Dermis blood vessel endothelial cell (primary cell): ENCODE measurements at places on chromosomes 3 and 15. TPM values are rescaled to one million over a fixed set of nuclear protein-coding genes. Genes with fewer than 3 reads are reported as not detected.
A peak's percentile ranks its signal among the peaks of the same experiment; 100 is the strongest.

The PAQR5 gene
- total RNA-seq = under 0.01 TPM in 1 of 2 replicates, not detected in the other

GRCh38 chr15:38721568-38721945, 156.9 kb upstream of the RASGRP1 start:
- DNase-seq = no peak

- DNase-seq = no peak
These were observed 27.9 kb upstream of the TGFBR2 start for GRCh38 chr3:30578479-30578878.

DNA sequence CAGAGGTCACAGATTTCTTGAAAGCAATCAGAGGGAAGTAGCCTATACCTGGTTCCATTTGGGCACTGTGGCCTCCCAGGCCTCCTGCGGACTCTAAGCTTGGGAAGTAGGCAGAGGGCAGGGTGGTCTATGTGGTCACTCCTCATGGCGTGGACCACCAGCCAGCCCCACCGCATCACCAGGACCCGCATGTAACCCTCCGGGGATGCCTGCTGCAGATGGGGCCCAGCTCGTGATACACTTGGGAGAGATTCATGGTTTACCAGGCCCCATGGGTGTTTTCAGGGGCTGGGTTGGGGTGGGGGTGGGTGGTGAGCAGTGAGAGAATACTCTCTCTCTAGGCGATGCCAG, 123.7 kb downstream of the ASB7 start:
- no peak for DNase-seq

DNA sequence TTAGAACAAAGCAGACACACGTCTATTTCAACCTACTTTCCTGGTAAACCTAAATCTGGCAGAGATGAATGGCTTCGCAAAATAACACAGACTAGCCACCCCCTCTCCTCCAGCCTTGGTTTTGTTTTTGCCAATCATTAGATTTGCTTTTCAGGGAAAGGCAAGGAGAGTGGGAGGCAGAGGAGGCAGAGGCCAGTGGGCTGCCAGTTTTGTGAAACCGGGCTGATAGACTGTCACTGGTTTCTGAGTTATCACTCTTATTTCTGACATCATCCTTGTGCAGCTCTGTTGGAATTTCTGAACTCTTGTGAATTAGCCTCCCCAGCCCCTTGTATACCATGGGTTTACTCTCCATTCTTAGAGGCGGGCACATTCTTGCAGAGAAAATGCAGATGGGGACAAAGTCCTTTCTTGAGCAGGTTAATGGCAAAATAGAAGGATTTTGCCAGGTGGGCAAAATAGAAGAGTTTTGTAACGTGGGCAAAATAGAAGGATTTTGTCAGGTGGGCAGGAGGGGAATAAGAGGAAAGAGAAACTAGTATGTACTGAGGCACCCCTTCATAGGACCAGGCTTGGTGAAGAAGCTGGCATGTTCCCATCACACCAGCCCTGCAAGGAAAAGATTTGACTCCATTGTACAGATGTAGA, 3.2 kb upstream of the FEM1B start:
- DNase-seq = no peak

- DNase-seq = no peak
These were observed 88.0 kb upstream of the ACKR4 start for GRCh38 chr3:132509096-132509495.

DNA sequence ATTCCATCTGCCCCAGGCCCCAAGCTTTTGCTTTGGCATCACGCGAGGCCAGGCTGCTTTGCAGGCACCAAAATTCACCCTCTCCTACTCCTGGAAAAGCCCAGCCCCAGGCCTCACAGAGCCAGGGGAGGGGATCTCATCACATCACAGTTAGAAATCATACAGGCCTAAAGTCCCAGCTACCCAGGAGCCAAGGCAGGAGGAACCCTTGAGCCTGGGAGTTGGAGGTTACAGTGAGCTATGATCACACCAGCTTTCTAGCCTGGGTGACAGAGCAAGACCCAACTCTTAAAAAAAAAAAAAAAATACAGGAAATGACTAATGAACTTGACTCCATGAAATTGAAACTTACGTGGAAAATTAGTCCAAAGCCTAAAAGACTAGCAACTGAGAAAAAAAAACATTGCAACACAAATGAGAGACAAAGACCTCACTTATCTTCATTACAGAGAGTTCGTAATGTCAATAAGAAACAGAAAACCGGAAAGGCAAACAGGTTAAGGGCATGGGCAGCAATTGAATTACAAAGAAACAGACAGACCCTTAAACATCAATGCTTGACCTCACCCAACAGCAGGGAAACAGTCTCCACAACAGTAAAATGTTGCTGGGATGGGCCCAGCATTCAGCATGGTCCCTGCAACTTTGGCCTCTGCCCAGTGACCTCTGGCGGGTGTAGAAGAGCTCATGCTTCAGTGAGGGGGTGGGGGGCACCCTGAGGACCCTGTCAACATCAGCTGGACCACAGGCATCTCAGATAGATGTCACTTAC, 151.5 kb downstream of the LRRK1 start:
- DNase-seq = peak; percentile 81

GRCh38 chr15:99315636-99316035, 64.4 kb downstream of the LRRC28 start:
- DNase-seq = peak; percentile 7

The NRROS gene
- total RNA-seq = 13.4 and 16.8 TPM in 2 replicates

DNA sequence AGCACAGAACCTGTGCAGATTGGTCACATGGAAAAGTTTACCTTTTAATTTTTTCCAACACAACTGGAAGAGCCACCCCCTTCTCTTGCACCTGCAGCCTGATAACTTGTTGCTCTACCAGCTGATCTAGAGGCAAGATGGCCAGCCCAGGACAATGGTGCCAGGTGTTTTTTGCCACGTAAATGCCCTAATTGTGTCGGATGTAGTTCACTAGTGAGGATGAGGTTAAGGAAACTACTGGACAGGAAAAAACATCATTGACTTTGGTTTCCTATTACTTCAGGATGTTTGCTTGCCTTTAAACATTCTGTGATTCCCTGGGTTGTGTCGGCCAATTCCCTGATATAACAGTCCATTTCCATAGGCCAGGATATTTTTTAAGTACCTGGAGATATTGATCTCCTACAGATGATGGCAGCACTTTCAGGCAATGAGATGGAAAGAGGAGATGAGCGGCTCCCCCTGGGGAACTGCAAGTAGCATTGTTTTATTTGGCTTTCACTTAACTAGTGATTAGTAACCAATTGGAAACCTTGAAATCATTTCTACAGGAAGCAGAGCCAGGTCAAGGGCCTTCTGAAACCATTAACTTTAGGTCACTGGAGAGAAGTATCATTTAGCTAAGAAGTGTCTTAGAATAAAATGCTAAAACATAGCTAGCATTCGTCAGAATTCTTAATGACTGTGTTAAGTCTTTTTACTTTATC, 72.5 kb downstream of the OSBPL10 start:
- peak; percentile 75 for DNase-seq

DNA sequence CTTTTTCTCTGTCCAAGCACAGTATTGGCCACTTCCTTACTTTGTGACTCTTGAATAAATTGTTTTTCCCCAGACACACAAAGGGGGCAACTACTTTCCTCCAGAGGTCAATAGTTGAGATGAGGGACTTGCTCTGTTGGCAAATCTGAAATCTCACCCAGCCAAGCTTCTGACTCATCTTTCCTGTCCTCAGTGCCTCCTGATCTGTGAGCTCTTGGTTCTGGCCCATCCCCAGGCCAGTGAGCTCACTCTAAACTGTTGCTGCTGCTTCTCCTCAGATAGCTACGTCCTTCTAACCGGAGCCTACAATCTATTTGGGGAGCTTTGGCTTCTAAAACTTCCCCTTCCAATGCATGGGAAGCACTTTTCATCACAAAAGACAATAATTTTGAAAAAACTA, 50.0 kb upstream of the NMD3 start:
- DNase-seq = peak; percentile 89

The IL20RB gene
- 0.60 and 1.7 TPM in 2 replicates for total RNA-seq

The GOLGA8R gene
- total RNA-seq = 0.37 and 1.0 TPM in 2 replicates

- DNase-seq = no peak
These were observed 5.7 kb downstream of the EXOSC7 start for GRCh38 chr3:44981751-44982150.

GRCh38 chr3:64306745-64307144, 81.5 kb upstream of the PRICKLE2 start:
- DNase-seq = no peak

GRCh38 chr3:43190670-43191069, 84.8 kb upstream of the POMGNT2 start:
- no peak for DNase-seq

GRCh38 chr3:42652611-42653302, 740 bp upstream of the ZBTB47 start:
- peak; percentile 86 for DNase-seq

The ESYT3 gene
- total RNA-seq = not detected in 2 replicates

DNA sequence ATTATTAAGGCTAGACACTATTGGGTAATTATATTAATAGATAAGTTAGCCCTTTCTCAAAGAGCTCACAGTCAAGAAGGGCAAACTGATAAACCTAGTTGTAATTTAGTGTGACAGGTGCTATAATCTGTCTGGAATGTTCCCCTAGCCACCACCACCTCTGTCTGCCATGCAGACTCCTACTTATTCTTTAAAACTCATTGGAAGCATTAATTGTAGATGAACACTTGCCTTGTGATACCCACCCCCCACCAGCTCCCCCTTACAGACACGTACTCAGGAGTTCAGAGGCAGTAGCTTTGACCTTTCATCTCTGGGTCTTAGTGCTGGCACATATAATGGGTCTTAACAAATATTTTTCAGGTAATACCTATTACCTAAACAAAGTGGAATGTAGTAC, 195.9 kb downstream of the TP63 start:
- no peak for DNase-seq

The STXBP5L gene
- 0.05 TPM in 1 of 2 replicates, not detected in the other for total RNA-seq

GRCh38 chr3:82085851-82086475, 324.5 kb upstream of the GBE1 start:
- DNase-seq = peak; percentile 65

DNA sequence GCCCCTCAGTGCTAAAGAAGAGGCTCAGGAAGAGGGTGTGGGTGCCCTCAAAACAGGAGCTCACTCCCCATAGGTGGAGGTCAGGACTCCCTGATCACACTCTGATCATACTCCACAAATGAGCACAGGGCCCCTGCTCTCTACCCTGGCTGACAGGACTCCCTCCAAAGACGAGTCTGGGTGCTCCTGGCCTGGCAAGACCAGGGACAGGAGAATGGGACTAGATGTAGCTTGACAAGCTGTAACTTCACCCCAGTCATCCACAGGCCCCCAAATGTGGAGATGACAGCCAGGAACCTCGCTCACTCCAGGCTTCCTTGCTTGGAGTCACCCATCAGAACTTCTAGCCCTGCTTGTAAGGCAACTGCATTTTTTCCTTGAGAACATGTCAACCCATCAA, 11.1 kb downstream of the SCN5A start:
- DNase-seq = no peak

- no peak for DNase-seq
These were observed 92.7 kb upstream of the RARB start for GRCh38 chr3:25335356-25335755.

GRCh38 chr3:44114142-44114541, 127.5 kb upstream of the TOPAZ1 start:
- peak; percentile 67 for DNase-seq

DNA sequence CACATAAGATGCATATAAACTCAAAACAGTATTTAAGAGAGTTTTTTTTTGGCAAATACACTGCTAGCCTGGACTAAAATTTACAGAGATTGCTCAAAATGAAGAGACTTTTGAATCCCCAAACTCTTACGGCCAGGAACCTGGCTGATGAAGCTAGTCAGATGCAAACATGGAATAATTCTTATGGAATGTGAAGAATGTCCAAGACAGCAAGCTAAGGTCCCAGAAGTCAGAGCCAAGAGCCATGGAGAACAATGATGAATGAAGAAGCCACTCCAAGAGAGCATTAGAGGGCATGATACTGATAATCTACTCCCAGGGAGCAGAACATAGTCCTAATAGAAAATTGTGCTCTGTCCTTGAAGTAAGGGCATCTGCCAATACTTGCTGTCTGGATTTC, 705.5 kb downstream of the DIPK2A start:
- peak; percentile 6 for DNase-seq

The ALG1L2 gene
- not detected in 2 replicates for total RNA-seq

The NAA80 gene
- total RNA-seq = 4.9 and 7.3 TPM in 2 replicates

The RHCG gene
- not detected in 2 replicates for total RNA-seq

GRCh38 chr3:11555881-11556633, 87.7 kb downstream of the VGLL4 start:
- DNase-seq = no peak

The TIMP4 gene
- 0.34 and 0.51 TPM in 2 replicates for total RNA-seq

DNA sequence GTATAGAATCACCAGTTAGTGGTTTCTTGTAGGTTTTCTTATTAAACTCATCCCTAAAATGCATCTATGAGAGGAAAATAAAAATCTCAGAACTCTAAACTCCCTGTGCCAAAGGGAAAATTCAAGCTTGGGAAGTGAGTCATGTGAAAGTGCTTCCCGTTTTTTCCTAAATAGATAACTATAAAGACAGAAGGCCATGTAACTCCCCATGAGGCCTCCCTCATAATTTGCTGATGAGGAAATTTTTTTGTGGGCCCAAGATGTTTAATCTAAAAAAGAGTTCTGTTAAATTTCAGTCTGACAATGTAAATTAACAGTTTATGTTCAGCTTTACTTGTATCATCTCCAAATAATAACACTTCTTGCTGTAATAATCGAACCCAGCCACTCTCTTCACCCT, 1273.9 kb downstream of the OTOL1 start:
- DNase-seq = no peak

The SERPINI2 gene
- total RNA-seq = not detected in 2 replicates

DNA sequence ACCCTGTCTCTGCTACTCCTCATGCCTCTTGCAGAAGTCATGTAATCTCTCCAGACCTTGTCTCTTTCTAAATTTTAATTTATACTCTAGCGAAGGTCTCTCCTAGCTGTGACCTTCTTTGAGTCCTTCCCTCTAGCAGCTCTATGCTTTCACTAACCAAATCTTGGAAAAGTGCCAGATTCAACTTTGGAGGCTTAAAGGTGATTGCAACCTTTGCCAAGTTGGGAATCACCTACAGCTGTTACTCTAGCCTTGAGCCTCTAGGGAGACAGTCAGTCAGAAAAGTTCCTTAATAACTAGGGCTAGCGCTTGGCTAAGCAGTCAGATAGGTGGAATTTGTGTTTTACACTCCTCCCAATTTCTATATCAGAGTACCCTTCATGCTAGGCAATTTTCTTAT, 46.1 kb upstream of the ABI3BP start:
- DNase-seq = no peak

The APPL1 gene
- total RNA-seq = 39.3 and 58.9 TPM in 2 replicates

DNA sequence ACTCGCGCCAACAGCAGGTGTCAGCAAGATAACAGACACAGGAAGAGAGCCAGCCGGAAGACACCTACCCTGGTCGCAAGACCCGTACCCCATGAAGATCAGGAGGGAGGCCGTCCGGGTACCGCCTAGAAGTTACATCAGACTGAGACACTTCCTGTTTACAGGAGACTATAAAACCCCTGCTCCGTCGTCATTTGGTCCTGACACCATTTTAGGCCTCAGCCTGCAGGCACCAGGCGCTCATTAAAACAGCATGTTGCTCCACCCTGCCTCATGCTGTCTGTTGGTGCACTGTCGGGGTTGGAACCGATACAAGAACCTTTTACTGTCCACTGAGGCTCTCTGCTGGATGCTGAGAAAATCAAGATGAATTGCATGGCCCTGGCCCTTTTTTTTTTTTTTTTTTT, 15.6 kb upstream of the PRTG start:
- no peak for DNase-seq

GRCh38 chr3:149243540-149243939, 21.9 kb upstream of the CP start:
- DNase-seq = no peak
